ENCODE measurements at places on chromosomes 4 and X.

GRCh38 chr4:39124885-39125599, 57.3 kb upstream of the WDR19 start:
- DNase-seq: no peak

GRCh38 chr4:10184041-10184440, 67.4 kb upstream of the WDR1 start:
- DNase-seq: no peak

GRCh38 chr4:170887396-170887795, 797.6 kb upstream of the AADAT start:
- no peak for DNase-seq

- no peak for DNase-seq
Observed at GRCh38 chrX:18160369-18160768, 60.3 kb downstream of the BEND2 start.

DNA sequence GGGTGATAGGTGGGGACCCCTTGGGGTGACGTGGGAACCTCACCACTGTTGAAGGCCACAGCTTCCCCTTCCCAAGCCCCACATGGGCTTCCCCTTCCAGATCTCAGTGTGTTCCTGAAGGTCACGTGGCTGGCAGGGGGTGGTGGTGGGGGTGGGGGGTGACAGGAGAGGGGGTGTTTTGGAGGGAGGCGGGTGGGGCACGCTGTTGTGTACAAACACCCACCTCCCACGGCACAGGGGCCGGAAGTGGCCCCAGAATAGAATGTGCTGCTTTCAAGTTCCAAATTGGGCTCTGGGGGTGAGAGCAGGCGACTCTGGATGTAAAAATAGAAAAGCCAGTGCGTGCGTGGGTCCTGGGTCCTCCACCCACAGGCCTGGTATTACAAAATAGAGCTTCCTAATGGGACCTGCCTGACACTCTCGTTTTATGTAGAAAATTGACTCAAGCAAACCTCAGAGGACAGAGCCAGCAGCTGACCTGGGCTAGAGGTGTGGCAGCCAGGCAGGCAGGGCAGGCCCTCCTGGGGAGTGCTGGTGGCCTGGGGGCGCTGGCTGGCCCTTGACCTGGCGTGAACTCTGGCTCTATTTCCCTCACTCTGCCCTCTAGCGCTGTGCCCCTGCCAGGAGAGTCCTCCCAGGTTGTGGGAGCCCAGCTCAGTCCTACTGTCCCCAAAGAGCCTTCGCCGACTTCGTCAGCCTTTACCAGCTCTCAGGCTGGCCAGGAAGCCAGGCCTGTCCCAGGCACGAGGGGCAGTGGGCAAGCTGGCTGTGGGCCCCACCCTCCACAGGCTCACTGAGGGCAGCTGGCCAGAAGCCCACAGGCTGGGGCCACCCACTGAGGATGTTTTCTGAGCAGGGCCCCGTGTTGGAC, 5.4 kb upstream of the SH3BP2 start:
- DNase-seq: no peak

DNA sequence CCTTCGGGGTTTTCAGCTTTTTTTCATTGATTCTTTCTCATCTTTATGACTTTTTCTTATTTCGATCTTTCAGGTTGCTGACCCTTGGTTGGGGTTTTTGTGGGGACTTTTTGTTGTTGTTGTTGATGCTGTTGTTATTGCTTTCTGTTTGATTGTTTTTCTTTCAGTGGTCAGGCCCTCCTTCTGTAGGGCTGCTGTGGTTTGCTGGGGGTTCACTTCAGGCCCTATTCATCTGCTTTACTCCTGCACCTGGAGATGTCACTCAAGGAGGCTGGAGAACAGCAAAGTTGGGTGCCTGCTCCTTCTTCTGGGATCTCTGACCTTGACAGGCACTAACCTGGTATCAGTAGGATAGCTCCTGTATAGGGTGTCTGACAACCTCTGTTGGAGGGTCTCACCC, 39.9 kb upstream of the PCDH18 start:
- DNase-seq: no peak

DNA sequence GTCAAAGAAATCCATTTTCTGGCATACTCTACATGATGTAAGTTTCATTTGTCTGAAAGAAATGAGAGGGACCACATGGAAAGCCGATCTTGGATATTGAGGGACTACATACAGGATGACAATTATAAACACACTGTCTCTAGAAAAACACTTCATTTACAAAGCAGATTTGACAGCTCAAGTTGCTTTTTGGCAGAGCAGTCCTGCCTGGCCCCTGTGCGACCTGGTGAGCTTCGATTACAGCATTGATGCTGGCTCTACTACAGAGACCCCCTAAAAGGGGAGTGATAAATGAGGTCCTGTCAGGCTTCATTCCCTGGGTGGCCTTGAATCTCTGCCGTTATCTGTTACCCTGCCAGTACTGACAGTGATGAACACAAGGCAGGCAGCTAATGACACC, 215.2 kb upstream of the NOCT start:
- no peak for DNase-seq

DNA sequence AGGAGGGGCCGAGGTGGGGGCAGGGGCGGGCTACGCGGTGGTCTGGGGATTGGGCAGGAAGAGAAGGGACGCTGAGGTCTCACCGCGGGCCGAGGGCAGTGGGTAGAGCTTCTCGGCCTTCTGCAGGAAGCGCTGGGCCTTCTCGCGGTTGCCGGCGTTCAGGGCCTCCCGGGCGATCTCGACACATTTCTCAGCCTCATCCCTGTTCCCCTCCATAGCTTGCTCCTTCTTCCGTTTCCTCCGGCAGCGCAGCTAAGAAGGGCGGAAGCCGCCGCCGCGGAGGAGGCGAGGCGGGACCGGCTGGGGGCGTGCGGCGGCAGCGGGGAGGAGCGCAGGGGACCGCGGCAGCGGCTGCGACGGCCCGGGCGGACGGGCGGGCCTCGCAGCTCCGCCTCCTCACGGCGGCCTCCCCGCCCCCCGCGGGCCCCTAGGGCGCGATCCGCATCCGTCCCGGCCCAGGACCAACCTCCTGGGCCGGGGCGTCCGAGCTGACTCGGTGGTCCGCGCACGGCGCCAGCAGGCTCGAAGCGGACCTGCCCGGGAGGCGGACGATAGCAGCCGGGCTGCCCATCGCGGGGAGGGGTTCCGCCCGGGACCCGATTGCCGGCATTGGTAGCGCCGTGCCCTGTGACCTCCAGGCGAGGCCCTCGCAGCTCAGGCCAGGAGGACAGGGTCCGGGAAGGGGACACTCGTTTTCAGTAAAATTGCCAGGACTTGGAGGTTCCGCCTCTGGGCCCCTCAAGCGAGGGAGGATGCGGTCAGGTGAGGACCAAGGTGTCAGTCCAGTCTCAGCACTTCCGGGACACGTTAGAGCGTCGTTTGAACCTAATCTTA, at the start of gene DNAJB14:
Gene DNAJB14 (minus strand): TSS at position 263 of the 834 bp plus-strand sequence. CDS start 47 bp downstream, at position 216.
- no peak for DNase-seq

- DNase-seq: no peak
Observed at GRCh38 chrX:40172401-40173142, 74.8 kb upstream of the BCOR start.

- DNase-seq: no peak
Observed at GRCh38 chr4:100098681-100099080, 91.6 kb downstream of the DDIT4L start.

DNA sequence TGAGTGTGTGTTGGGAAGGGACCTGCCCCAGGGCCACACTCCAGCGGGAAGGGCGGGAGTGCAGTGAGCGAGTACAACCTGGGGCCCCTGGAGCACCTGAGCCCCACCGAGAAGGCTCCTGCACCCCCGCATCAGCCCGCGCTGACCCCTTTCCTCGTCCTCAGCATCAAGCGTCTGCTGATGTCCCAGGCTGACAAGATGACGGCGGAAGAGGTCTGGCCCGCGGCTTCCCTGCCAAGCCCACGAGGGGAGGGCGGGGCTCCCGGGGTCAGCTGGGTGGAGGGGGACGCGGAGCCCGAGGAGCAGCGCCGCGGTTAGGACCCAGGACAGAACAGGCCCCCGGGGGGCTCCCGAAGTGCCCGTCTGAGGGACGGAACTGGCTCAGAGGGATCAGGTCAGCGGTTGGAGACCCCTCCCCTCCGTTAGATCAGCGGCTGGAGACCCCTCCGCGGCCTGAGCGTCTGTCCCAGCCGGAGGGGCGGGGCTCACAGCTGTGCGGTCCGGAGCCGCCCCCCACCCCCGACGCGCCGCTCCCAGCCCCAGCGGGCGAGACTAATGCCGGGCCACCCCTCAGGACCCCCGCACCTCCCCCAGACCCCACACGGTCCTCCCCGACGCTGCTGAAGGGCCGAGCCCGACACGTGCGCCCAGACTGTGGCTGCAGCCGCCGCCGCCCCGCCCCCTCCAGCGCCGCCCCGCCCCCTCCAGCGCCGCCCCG, 6.7 kb downstream of the MYL5 start:
- no peak for DNase-seq

DNA sequence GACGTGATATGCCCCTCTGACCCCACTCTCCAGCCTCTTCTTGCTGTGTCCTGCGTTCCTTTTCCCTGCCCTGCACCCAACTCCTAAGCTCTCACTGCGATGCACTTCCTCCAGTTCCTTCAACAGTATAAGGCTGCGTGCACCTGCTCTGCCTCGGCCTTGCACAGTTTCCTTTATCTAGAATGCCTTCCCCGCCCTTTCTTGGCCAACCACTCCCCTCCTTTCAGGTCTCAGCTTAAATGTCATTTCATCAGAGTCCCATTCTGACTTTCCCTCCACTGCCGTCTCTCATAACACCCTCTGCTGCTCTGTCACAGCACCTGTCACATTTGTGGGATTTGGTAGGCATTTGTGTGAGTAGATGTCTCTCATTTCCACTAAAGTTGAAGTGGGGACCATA, 58.4 kb upstream of the NEIL3 start:
- no peak for DNase-seq

GRCh38 chr4:150584111-150584915, 2.4 kb downstream of the MAB21L2 start:
- DNase-seq: no peak

GRCh38 chr4:102616636-102617035, 115.5 kb downstream of the NFKB1 start:
- DNase-seq: no peak

DNA sequence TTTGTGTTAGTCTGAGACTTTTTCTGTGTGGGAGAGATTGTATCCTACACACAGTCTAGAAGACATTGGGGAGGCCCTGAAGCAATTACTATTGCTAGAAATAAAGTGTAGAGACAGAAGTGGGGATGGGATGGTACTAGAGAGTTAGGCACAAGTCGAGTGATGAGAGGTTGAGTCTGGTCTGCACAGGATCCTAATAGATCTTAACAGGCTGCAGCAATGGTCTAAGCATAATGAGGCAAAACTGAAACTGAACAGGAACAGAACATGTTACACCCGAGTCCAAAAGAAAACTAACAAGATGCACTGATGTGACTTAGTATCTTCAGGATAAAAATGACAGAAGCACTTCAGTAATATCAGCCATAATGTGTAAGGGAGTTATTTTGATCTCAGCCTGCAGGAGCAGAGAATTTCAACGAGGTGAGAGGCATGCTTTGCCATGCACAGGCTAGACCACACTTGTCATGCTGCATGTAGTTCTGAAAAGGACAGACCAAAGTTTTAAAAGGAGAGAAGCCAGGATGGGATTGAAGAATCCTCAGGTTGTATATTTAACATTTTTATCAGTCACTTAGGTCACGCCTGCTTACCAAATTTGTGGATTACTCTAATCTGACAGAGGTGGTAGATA, 205.8 kb upstream of the BOD1L1 start:
- no peak for DNase-seq

DNA sequence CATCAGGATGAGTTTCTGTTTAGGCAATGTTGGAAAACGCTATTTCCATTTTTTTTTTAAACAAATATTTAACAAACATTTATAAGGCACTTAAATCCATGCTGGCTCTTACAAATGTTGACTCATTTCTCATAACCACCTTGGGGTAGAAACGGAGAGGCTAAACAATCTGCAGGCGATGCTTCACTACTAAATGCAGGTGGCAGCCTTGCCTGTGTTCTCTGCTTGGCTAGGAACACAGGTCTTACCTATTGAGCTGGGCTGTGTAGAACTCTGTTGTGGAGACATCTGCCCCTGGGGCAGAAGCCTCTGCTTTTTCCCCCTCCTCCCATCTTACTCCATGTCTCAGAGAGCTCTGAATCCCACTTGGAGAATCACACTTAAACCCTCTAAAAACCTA, 1.4 kb upstream of the CXCL1 start:
- DNase-seq: no peak

DNA sequence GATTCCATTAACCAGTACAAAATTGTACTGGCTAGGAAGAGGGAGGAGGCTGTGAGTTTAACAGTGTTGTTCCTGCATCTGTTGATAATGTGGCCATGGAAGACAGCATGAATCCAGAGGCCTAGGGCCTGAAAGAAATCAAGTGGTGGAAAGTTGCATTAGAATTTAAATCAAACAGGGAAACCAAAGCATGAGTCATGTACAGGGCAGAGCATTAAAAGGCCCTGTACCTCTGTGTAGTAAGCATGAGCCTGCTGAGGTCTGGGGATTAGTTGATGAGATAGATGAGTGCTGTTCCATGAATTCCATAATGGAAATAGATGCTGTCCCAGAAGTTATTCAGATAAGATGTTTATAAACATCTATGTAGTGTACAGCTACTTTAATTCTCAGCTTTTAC, 58.3 kb downstream of the MID1IP1 start:
- DNase-seq: no peak

DNA sequence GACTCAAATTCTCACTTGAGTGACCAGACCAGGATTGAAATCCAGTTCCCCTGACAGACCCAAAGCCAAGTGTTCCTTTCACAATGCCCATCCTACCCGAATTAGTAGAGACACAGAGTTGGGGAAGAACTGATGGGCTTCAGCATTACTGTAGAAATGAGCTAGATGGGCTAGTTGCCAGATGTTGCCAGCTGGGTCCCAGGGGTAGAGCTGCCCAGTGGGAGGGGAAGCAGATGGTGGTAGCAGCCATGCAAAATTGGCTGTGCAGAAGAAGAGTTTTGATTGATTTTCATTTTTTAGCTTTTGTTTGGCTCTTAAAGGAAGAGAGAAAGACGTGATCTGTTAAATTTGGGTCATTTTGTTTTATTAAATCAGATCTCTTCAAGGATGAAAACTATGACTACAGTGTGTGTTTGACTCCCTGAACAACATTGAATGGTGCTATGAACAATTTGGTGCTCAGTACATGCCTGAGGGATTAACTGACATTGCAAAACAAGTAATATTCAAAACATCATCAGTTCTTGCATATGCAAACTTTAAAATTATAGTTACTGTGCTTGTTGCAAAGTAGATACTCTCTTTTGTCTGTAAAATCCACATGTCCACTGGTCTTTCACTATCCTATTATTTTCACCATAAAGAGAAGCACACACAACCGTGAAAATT, 86.0 kb downstream of the PARM1 start:
- no peak for DNase-seq

- no peak for DNase-seq
Observed at GRCh38 chrX:39903343-39903742, 194.4 kb downstream of the BCOR start.

- no peak for DNase-seq
Observed at GRCh38 chr4:23485801-23486200, 404.0 kb downstream of the PPARGC1A start.

- no peak for DNase-seq
Observed at GRCh38 chrX:135977611-135978010, 3.8 kb upstream of the MMGT1 start.

DNA sequence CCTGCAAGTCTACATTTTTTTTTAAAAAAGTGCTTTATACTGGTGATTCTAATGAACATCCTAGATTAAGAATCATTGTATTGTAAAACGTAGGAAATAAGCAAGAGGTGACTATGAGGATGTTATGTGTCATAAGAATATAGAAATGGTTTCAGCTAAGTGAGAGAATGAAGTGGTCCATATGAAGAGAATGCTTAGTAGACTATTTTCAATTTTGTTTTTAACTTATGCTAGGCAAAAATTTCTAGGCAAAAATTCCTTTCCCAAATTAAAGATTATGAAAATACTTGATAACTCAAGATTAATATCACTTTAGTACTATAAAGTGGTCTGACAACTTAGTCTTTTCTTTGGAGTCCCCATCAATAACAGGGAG, 825 bp downstream of the DYNLT3 start:
- no peak for DNase-seq
